ENCODE measurements at places on chromosomes 4 and X.

DNA sequence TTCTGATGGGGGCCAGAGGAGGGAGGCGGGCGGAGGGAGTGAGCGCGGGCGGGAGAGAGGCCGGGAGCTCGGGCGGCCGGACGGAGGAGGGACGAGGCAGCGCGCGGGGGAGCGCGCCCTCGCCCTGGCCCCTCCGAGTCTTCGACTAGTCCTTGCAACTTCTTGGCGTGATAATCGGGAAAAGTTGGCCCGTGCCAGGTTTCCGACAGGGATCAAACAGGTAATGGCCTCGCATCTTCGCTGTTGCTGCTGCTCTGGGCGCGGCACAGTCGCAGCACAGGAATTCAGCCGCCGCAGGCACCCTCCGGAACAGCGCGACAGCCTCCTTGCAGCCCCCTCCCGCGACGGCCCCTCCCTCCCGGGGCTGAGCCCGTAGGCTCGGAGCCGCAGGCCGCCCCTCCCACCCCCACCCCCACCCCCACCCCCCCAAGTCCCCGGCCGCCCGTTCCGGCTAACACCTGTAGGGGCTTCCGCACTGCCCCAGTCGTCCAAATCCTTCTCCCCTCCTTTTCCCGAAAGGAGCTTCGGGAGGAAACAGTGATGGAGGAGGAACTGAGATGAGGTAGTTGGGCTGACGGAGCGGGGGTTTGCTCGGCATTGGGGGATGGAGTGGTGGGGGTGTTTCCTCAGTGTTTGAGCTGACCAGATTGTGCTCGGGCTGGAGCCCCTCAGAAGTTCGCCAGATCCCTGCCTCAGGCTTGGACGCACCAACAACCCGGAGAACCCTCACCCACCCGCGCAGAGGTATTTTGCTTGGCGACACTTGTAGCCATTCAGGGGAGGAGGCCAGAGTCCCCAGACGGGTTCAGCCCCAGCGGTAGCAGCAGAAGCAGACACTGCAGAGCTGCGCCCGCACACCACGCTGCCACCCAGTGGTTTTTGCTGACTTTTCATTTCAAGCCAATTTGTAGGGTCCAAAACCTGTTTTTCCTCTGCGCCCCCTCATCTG lies at the start of gene FGF13:
TSS of gene FGF13 (minus strand) at position 319 of the 949 bp plus-strand sequence. CDS start 714 bp downstream, outside the sequence.
- no peak for DNase-seq

- DNase-seq, result no peak
Observed at GRCh38 chrX:18935893-18936292, 48.0 kb downstream of the PHKA2 start.

DNA sequence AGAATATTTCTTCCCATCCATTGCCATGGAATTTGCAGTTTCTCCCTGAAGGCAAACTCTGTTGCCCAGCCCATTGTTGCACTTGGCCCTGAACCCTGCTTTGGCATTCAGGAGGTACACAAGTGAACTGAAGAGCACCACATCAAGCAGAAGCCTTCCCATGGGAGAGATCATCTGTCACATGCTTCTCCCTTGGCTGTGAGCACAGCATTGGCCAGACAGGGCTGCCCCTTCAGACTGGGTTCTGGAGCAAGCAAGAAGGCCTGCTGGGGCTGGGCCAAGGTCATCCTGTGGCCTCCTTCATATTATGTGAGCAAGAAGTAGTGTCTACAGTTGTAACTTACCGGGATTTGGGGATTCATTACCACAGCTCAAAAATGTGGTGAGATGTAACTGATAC lies 22.7 kb downstream of the SCML1 start:
- no peak for DNase-seq

- no peak for DNase-seq
Observed at GRCh38 chr4:138959097-138959815, 56.3 kb upstream of the NOCT start.

DNA sequence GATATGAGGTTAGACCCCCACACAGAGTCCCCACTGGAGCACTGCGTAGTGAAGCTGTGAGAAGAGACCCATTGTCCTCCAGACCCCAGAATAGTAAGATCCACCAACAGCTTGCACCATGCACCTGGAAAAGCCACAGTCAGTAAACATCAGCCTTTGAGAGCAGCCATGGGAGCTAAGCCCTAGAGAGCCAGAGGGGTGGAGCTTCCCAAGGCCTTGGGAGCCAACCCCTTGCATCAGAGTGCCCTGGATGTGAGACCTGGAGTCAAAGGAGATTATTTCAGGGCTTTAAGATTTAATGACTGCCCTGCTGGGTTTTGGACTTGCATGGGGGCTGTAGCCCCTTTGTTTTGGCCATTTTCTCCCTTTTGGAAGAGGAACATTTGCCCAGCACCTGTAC lies 35.7 kb downstream of the HSD17B13 start:
- no peak for DNase-seq

- DNase-seq, result peak; percentile 19
Observed at GRCh38 chrX:151825925-151826485, 86.7 kb upstream of the MAGEA4 start.

GRCh38 chr4:140038031-140038533 lies 115.9 kb downstream of the MAML3 start:
- peak; percentile 40 for DNase-seq

DNA sequence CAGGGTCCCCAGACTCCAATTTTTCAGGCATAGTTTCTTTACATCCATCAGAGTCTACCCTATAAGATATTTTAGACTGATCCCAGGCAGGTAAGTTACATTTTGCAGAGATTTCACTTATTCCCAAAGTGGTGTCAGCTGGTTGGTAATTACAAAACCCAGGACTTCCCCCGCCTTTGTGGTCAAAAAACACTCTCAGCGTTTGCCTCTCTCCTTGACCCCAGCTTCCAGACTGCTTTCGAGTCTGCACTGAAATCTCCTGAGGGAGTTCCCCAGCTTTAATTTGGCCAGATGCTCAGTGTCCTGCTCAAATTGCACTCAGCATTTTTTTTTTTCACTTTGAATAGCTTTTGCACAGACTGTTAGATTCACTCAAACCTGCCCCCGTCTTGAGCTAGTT lies 11.2 kb upstream of the AMOT start:
- DNase-seq, result no peak

GRCh38 chr4:186132577-186133242 lies 28.2 kb downstream of the FAM149A start:
- DNase-seq, result peak; percentile 43

DNA sequence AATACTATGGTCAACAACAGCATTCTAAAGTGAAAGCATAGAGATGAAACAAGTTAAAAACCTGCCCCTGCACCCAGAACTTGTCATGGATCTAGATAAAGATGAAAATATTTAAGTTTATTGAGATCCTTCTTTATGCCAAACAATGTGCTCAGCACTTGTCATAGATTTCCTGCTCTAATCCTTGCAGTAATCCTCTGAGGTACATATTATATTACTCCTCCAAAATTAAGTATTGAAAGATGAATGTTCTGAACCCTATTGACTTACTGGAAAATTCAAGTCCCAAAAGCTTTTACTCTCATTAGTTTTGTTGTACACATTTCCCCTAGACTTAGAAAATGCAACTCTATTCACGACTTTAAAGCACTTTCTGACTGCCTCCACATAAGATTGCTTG lies 35.6 kb downstream of the CAMK2D start:
- no peak for DNase-seq

- no peak for DNase-seq
Observed at GRCh38 chr4:158817562-158818296, 48.9 kb downstream of the FNIP2 start.

- no peak for DNase-seq
Observed at GRCh38 chrX:28752330-28752729, 165.1 kb downstream of the IL1RAPL1 start.

DNA sequence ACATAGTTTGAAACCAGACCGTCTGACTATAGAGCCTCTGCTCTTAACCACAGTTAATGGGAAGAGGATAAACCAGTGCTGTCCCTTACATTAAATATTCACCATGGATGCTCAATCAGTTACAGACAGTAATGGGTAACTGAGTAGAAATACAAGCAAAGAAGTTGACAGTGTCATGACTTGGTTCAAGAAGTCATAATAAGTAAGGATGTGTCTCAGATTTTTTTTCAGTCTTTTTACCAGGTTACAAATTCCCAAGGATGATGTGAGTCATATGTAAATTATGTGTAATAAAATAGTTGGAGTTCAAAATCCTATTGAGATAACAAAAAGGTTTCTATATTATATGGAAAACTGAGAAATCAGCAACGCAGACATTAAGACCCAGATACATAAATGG lies 31.1 kb downstream of the ZCCHC4 start:
- DNase-seq, result no peak

DNA sequence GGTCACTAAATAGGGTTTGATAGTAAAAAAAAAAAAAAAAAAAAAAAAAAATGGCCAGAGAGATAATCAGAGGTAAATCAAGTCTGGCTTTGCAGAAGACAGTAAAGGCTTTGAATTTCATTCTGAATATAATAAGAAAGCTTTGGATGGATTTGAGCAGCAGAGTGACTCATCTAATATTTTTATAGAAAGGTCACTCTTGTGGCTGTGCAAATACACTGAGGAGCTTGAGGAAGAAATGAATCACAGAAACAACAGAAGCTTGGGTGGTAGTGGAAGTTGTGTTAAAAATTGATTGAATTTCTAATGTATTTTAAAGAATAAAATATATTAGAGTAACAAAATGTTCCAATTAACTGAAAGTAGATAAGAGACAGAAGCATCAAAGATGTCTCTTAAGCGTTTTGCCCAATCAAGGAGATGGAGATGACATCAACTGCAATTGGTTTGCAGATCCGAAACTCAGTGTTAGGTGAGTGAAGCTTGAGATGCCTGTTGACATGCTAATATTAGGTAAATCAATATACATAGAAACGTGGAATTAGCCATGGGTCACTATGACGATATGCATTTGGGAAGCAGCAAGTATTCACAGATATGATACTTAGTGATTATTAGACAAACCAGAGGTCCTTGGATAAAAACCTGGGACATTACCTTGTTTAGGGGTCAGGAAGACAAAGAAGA lies 280.5 kb downstream of the GPM6A start:
- DNase-seq, result peak; percentile 56

- DNase-seq, result no peak
Observed at GRCh38 chrX:13733506-13733905, 914 bp downstream of the TRAPPC2 start.

DNA sequence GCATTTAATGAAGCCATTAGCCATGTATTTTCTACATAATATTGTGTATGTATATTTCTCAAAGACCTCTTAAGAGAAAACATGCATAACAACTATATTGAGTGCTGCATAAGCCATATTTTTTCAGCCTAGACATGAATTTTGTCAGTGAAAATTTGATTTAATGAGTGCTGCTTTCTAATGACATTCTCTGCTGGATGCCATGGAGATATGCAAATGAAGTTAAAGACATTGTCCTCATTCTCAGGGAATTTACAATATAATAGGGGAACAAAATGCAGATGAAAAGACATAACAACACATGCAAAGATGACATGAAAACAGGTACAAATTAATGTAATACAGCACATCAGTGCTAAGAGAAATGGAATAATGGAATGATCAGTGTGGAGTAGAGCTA lies 118.7 kb downstream of the ATOH1 start:
- no peak for DNase-seq

GRCh38 chrX:20418379-20419150 lies 151.9 kb upstream of the RPS6KA3 start:
- no peak for DNase-seq

GRCh38 chr4:67250131-67250896 lies 295.0 kb downstream of the CENPC start:
- no peak for DNase-seq

DNA sequence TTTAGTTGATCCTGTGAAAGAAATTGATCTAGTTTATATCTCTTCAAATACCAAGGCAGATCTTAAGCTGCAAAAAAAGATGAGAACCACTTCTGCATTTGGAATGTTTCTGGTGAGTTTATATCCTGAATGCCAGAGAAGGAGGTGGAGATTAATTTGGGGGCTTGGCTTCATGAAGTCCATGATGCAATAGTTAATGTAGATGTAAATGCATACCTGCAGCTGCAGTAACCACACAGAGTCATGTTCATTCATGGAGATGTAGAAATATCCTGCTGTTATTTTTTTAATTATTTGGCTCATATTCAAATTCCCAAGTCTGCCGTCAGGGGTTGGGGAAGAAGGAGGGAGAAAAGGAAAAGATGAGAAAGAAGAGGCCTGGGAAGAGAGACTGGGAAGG lies at the start of gene SULT1E1:
TSS of gene SULT1E1 (minus strand) at position 94 of the 400 bp plus-strand sequence. CDS start 2,501 bp downstream, outside the sequence.
- no peak for DNase-seq

DNA sequence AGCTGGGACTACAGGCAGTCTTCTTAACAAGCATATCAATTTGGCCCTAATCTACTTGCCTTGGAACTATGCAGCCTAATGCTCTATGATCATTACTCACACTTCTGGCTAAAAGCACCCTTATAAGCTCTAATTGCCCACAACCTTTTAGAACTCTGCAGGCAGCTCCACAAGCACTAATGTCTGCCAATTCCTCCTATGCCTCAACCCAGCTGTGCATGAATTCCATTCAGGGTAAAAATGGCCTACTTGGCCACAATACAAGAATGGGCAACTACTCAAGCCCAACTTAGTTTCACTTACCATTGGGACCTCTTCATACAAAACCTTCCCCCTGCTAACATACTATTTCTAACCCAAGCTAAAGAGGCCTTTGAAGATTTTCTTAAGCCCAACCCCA lies 51.7 kb downstream of the ZNF718 start:
- DNase-seq, result no peak

DNA sequence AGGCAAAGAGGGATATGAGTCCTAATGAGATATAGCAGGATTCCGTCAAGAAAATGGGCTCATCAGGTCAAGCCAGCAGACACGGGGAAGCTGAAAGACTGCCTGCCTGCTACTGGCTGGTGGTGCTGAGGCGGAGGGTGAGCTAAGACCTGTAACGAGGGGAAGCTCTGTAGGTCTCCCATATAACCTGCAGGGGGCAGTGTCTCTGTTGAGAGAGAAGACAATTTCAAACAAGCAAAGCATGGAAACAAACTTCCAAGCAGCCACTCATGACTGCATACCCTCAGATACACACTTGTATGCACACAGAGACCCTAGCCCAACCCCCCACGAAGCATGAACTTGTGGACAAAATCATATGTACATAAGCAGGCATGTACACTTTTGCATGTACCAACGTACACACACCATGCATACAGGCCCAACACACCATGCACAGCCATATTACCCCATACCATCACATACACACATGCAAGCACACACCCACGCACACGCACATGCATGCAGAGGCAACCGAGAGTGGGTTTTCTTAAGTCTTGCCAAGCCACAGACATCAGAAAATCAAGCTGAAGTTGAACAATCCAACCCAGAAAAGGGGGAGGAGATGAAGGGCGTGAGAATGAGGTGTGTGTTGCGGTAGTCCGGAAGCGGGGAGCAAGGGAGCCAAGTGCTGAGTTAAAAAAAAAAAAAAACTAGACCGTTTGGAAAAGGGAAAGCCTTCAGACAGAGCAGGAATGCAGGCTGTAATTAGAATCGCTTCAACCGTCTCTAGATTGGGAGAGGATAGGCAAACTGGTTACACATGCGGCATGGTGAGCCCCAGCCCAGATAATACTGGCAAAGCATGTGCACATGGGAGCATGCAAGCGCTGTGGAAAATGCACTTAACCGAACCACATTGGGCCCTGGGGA lies 71.0 kb downstream of the PJA1 start:
- DNase-seq, result peak; percentile 22

DNA sequence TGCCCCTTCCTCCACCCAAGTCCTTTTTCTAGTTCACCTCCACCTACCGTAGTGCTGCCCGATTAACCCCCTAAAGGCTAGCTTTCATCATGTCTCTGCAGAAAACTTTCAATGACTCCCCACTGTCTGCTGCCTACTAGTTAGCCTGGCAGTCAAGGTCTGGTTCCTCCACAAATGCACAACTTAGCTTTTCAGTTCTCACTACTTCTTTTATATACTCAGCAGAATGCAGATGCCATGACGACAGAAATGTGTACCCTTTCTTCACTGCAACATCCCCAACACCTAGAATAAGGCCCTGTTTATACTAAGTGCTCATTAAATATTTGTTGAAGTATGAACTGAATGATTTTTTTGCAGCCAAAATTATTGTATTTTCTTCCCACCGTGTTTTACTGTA lies 30.9 kb upstream of the RASGEF1B start:
- no peak for DNase-seq

All from A172 (cell line).